ENCODE measurements at places on chromosomes 4 and X. TPM values are rescaled to one million over a fixed set of nuclear protein-coding genes. Genes with fewer than 3 reads are reported as not detected.

ADGRG2 gene
- polyA plus RNA-seq, result 4.2 TPM

WDR1 gene
- polyA plus RNA-seq, result 152 TPM

ZNF81 gene
- 6.9 TPM for polyA plus RNA-seq

GALNTL6 gene
- 0.09 TPM for polyA plus RNA-seq

GRCh38 chrX:13472975-13473374 lies 96.4 kb upstream of the EGFL6 start:
- DNase-seq, result no peak

- no peak for DNase-seq
Observed at GRCh38 chr4:15688051-15688450, 6.4 kb downstream of the FAM200B start.
